ENCODE measurements at places on chromosomes 2 and 18.

- DNase-seq = peak; percentile 59
Observed at GRCh38 chr2:158457092-158457825, 507 bp downstream of the PKP4 start.

GRCh38 chr2:230012267-230012884 is 56.3 kb downstream of the SLC16A14 start:
- no peak for DNase-seq

DNA sequence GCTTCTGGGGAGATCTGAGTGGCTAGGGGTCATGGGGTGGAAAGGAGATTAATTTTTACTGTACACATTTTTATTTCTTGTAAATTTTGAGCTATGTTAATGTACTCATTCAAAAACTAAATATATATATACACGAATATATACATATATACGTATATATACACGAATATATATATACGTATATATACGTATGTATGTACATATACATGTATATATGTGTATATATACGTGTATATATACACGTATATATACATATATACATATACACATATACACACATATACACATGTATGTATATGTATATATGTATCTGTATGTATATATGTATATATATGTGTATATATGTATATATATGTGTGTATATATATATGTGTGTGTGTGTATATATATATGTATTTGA is 3.0 kb upstream of the FHL2 start:
- no peak for DNase-seq

GRCh38 chr2:94870440-94871225 is 597 bp upstream of the TEKT4 start:
- no peak for DNase-seq

GRCh38 chr18:73787316-73787715 is 360.3 kb downstream of the FBXO15 start:
- DNase-seq = no peak

- no peak for DNase-seq
Observed at GRCh38 chr2:205967391-205968075, 118.4 kb downstream of the INO80D start.

GRCh38 chr2:14543284-14543683 is 89.2 kb upstream of the LRATD1 start:
- no peak for DNase-seq

DNA sequence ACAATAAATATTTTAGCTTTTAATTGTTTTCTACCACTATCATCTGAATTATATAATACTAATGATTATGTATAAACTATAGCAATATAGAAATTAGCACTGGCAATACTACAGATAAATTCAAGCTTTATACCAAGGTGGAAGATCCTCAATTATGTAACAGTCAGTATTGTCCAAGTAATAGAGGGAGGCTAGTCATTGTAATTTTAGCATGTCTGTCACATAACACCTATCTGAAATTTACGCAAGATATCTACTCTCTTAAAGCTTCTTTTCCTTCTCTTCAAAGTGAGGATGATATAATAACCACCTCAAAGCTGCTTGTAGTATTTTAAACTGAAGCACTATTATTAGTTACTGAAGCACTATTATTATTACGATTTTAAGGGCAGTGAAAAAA is 12.2 kb downstream of the KCNJ3 start:
- DNase-seq = no peak

- no peak for DNase-seq
Observed at GRCh38 chr2:85914922-85915321, 26.1 kb upstream of the ST3GAL5 start.

- DNase-seq = no peak
Observed at GRCh38 chr2:201931951-201932350, 101.7 kb upstream of the FZD7 start.

- DNase-seq = peak; percentile 73
Observed at GRCh38 chr2:128306081-128306930, 12.4 kb downstream of the HS6ST1 start.

DNA sequence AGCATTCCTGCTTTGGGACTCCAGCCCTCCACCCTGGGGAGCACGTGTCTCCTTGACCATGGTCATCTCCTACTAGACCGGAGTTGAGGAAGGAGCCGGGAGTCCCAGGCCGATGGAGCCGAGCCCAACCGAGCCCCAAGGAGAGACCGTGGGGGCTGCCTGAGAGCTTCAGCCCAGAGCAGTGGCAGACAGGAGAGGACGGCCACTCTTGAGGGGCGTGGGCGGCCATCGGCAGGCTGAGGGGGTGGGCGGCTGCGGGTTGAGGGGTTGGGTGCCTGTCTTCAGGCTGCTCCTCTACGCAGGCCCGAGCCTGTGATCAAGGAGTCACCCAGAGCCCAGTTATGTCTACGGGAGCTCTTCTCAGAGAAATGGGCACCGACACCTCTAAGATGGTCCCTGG is 158.7 kb downstream of the PXDN start:
- no peak for DNase-seq

DNA sequence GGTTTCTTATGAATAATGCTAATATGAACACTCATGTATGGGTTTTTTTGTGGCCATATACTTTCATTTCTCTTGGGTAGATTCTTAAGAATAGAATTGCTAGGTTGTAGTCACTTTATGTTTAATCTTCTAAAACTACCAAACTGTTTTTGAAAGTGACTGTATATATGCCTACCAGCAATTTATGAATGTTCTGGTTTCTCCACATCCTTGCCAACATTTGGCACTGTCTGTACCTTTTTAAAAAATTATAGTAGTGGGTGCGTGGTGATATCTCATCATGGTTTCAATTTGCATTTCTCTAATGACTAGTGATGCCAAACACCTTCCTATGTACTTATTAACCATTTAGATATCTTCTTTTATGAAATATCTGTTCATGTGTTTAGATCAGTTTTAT is 110.6 kb upstream of the RIOK3 start:
- no peak for DNase-seq

GRCh38 chr18:78772360-78773302 is 207.0 kb upstream of the SALL3 start:
- DNase-seq = no peak

DNA sequence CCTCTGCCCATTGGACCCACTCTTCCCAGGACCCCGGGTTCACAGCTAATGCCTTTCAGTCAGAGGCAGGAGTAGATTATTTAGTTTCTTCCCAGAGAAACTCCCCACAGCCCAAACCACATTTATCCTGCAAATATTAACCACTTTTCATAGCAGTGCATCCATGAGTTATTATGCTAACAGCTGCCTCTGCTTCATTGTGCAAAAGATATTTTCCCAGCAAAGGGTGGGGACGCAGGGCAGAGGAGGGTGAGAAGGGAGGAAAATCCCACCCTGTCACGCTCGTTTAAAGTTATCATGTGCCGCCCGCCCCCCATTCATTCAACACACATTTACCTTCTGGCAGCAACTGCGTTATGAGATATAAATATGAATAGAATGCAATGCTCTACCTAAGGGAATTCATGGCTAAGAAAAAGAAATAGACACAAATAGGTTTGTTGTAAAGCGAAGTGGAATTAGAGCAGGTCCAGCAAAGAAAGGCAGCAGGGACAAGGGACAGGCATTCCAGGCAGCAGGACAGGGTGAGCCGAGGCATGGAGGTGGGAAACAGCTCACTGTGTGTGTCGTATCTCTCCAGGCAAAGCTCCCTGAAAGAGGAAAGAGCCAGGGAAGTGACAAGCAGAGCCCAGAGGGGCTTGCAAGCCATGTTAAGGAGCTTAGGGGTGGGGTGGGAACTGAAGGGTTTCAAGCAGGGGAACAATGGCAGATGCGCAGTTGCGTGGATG is 46.3 kb upstream of the LTBP1 start:
- DNase-seq = no peak

DNA sequence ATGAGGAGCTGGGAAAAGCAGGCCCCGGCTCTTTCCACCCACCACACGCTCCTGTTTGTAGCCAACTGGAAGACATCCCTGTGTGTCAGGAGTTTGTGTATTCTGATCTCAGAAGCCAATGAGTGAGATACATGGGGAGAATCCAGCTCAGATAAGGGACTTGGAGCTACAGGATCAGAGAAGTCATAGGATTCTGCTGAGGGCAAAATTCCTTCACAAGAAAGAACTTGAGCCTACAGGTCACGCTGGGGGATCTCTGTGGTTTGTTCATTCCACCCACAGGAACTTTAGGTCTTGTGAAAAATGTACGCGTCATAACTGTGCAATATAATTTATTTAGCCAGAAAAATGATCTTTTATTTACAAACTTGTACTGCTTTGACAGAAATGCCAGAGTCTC is 80.1 kb upstream of the SMIM21 start:
- DNase-seq = no peak

Measured in NCI-H2171 (cell line).